ENCODE measurements at places on chromosomes 1 and 21.

GRCh38 chr1:92822879-92823278 lies 9.0 kb upstream of the RPL5 start:
- no peak for DNase-seq

GRCh38 chr1:203643213-203644045 lies 16.8 kb downstream of the ATP2B4 start:
- DNase-seq: no peak

GRCh38 chr21:31554511-31555022 lies 104.9 kb upstream of the SOD1 start:
- DNase-seq: peak; percentile 61

GRCh38 chr1:157831968-157832626 lies 9.5 kb downstream of the CD5L start:
- DNase-seq: no peak

- no peak for DNase-seq
Measured at GRCh38 chr1:154848983-154849382, 21.1 kb downstream of the KCNN3 start.

GRCh38 chr1:241964550-241965282 lies 7.1 kb downstream of the BECN2 start:
- no peak for DNase-seq

- DNase-seq: no peak
Measured at GRCh38 chr1:90725657-90726424, 8.7 kb upstream of the BARHL2 start.

DNA sequence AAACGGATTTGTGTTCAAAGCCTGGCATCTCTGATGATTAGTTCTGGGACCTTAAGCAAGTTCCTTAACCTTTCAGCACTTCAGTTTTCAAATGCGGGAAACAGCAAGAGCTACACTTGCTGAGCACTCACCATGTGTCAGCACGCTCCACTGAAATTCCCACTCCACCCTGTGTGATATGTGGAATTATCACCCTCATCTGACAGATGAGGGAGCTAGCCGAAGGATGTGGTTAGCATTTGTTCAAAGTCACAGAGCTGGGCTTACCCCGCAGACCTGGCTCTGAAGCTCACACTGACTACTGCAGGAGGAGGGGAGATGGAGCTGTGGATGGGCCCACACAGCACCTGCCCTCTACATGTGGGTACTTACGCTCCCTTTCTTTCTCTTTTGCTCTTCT lies 29.1 kb downstream of the IL12RB2 start:
- DNase-seq: no peak

DNA sequence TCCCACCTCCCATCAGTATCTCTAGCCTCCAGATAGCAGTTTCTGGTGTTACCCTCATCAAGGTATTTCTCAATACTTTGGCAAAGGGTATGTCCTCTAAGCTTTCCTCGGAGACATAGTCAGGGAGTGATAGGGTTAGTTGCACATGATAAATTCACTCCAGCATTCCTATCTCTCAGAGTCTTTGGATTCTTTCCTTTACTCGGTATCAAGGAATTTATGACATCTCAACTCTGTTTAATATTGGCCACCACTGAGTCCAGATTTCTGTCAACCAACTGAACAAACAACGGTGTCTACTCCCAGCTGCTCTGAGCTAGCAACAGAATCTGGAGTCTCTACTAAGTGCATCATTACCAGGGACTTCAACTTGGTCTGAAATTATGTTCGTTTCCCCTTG lies 233.4 kb downstream of the TM2D1 start:
- no peak for DNase-seq

DNA sequence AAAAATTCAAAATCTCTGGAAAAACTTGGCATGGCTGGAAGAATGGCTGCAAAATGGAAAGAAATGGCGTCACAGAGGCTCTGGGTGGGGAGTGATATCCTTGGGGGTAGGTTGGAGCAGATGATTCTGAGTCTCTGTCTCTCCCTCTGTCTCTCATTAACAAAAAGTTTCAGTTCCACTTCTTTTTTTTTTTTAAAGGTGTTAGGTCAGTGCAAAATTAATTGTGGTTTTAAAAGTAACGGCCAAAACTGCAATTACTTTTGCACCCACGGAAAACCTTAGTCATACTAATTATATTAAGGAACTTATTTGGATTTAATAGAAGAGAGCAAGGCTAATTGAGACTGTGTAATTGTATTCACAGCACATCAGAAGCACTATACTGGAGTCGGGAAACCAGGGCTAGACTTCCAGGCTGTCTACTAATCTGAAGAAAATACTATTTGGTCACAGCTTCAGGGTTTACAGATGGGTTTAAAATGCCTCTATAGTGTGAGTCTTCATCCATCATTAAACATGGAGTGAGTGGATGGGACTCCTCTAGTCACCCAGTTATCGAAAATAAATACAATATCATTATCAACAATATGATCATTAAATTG lies 289.1 kb upstream of the PLD5 start:
- no peak for DNase-seq

DNA sequence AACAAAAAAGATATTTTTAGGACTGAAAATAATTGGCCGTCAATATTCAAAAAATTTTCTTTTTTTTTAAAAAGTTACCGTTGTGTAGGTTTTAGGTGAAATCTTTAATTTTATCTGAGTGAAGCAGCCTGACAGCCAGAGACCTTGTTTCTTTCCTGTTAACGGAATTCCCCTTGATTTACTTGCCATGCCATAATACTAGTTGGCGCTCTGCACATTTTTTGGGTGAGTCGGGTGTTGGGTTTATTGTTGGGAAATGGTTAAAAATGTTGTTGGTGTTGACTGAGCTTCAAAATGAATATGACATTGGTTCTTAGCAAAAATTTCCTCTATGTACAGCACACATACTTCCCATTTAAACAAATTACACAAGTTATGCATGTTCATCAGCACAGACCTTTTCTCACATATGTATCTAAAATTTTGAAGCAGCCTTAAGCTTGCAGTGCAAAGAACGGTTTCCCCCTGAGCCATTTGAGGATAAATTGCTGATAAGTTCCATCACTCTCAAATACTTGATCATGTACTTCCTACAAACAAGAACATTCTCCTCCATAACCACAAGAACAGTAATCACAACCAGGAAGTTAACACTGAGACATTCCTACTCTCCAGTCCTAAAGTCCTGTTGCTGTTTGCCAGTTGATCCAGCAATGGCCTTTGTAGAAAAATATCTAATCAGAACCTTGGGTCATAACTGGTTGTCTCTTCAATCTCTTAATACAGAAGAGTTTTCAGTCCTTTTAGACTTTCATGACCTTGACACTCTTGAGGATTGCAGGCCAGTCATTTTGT lies 34.2 kb downstream of the CAMTA1 start:
- DNase-seq: no peak

- DNase-seq: no peak
Measured at GRCh38 chr1:67843331-67843730, 10.1 kb upstream of the GNG12 start.

DNA sequence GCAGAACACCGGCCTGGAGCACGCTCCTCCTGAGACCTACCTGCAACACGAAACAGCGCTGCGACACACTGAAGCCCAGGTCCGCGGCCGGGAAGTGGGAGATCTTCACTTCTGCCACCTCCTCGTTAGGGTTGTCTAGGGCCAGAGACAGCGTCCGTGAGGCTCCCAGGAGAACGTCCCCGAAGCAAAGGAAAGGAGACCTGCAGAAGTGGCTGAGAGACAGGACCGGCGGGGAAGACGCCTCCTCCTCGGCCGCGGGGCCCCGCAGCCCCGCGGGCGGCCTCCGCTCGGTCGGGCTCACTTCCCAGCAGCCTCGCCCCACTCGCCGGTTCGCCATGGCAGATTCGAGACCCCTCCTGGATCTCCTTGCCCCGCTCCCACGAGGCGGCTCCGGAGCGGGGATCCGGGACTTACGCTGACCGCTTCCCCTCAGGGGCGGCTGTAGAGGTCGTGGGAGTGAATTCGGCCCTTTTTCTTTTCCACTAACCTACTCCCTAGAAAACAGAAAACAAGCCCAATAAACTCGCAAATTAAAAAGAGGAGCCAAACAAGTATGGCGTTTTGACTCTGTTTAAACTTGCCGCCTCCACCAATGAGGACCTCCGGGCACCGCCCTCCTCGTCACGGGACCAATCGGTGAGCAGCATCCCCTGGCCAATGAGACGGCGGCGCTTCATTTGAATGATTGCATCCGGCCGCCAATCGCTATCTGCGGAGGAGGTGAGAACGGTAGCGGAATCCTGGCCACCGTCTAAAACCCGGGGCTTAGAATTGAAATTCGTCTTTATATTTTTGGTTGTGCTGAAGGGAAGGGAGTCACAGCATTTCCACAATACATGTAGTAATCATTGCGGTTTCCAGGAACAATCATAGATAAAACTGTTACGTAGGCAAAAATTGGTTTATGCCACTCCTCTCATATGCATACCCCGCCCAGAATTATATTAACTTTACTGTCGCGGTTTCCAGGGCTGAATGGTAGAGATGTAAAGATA lies at the start of gene ASPM:
Gene ASPM, minus strand, starts transcription at position 569 of the 995 bp plus-strand sequence. Its CDS starts 232 bp downstream, at position 337.
- DNase-seq: peak; percentile 97

GRCh38 chr1:63593886-63594605 lies 835 bp downstream of the PGM1 start:
- peak; percentile 31 for DNase-seq

- DNase-seq: peak; percentile 69
Measured at GRCh38 chr1:21673277-21673780, 4.2 kb upstream of the RAP1GAP start.

GRCh38 chr21:29465546-29465945 lies 166.8 kb downstream of the BACH1 start:
- DNase-seq: no peak

GRCh38 chr1:100268202-100268601 lies 2.2 kb downstream of the RTCA start:
- no peak for DNase-seq

- DNase-seq: no peak
Measured at GRCh38 chr1:169707912-169708604, 3.4 kb downstream of the SELL start.

GRCh38 chr21:32532636-32533035 lies 52.7 kb downstream of the TCP10L start:
- DNase-seq: no peak

GRCh38 chr1:89877756-89878155 lies 56.9 kb downstream of the LRRC8D start:
- DNase-seq: no peak

DNA sequence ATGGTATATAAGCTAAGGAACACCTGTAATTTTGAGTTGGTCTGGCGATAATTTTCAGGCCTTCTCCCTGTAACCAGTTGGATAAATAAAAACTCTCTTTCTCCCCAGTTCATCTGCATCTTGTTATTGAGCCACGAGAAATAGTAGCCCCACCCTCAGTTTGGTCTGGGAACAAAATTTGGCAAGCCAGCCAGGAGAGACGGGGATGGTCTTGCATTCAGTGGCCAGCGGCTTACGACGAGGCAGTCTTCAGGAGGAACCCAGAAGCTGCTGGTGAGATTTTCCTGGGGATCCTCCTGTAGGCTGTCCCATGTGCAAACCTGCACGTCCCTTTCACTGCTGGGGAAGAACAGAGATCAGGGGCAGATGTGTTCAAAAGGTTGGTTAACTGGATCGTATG lies 174.6 kb downstream of the PLA2G4A start:
- DNase-seq: no peak

GRCh38 chr1:23910144-23910543 lies 3.0 kb downstream of the CNR2 start:
- no peak for DNase-seq

- DNase-seq: no peak
Measured at GRCh38 chr1:58412071-58412580, 134.4 kb downstream of the OMA1 start.

DNA sequence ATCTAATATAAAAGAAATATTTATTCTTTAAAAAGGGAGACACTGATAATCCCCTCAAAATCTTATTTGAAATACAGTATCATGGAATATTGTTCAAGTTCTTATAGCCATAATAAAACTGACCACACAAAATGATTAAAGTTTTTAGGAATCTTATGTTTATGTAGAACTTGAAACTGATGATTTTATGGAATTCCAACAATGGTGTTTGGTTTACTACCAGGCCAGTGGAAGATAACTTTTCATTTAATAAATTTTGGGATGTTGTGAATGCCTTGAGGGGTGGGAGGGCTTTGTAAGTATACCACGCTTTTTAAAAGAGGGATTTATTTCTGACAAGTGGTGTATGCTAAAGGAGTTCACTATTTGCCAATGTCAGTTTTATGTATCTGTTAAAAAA lies 87.7 kb downstream of the RAB3GAP2 start:
- no peak for DNase-seq

DNA sequence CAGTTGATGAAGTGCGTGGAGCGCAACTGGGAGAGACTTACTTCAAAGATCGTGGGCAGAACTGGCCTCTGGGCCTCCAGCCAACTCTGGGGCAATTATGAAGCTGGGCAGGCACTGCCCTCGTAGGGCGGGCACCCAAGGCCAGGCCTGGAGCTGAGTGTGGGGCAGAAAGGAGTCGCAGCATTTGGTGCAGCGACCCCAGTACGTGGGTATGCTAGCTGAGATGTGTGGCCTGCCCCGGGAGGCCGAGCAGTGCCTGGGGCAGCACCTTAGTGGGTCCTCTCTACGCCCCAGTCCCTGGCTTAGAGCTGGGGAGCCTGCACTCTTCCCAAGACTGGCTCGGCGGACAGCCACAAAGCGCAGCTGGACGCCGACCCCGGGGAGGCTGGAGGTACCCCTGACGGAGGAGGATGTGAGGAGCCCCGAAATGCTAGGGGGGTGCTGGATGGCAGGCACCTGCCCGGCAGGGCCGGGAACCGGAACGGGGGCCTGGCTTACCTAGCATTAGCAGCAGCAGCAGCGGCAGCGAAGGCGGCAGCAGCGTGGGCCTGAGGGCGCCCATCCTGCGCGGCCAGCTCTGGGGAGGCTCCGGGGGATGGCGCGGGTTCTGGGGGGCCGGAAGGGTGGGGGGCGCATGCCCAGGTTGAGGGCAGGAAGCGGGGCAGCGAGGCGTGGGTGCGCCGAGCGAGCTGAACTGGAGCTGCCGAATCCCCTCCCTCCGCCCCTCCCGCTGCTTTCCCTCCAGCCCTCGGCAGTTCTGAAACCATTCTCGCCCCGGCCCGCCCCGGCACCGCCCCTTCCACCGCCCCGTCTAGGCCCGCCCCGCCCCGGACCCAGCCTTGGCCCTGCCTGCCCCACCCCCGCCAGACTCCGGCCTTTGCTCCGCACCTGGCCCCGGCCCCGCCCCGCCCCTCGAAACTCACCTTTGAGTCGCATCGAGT lies at the start of gene IGSF8:
Gene IGSF8, minus strand, starts transcription at position 709 of the 941 bp plus-strand sequence. Its CDS starts 147 bp downstream, at position 562.
- peak; percentile 83 for DNase-seq

DNA sequence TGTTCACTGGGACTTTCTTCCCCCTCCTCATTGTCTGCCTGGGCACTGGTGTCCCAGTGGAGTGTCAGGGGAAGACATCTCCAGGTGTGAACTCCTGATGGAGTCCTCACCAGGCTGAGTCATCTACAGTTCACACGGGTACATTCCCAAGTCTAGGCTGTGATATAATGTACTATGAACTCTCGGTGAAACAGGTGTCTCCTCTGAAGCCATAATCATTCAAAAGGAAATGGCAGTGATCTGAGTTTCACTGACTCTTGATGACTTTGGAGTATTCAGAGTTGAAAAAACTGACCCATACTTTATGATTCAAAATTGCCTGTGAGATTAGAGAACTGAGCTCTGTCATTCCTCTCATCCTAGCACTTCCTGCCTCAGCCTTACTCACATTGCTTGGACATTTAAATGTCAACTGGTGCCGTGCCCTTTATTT lies 9.1 kb downstream of the LAMC2 start:
- DNase-seq: no peak

- DNase-seq: peak; percentile 66
Measured at GRCh38 chr1:207049974-207050391, 1.0 kb downstream of the YOD1 start.

GRCh38 chr1:59976194-59977074 lies 49.9 kb upstream of the CYP2J2 start:
- DNase-seq: peak; percentile 88

GRCh38 chr1:62076286-62076685 lies 118.4 kb upstream of the L1TD1 start:
- DNase-seq: no peak

All from brain (organoid and tissue), 16 donors.